ENCODE measurements at places on chromosomes 4 and X.

DNA sequence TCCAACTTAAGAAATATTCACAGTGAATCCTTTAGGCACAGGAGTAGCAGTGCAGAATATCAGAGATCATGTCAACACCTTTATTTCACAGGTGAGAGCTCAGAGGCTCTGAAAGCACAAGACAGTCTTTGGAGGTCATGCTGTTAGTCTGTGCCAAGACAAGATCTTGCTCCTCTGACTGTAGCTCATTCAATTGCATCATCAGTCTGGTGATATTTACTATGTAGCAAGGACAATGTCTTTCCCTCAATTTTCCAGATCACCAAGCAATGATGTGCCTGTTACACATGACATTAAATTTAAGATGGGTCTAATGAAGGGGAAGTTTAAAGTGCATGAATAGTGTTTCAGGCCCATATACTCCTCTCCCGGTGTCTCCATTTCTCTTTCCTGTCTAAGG lies 277.5 kb downstream of the IL15 start:
- no peak for DNase-seq

DNA sequence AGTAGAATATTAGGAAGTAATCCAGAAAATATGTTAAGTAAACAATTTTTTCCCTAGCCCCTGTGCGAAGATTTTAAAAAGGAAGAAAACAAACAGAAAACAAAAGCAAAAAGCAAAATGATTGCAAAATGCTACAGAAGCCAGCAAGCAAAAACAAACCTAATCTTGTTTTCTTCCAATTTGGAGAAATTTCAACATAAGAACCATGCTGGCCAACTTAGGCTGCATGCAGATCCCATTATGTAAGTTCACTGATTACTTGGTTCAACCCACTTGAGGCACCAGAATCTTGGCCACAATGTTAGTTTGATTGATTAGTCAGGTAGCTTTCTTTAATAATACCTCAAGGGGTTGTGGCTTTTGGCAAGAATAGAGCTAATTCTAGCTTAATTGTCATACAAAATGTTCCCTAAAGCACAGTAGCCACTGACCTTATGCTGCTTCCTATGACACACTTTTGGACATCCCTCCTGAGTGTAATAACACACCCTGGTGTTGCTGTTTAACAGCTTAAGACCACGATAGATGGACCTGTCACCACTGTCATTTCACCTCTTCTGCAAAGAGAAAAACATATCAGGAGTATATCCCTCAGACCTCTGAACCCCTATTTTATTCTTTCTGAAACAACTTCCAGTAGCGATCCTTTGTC lies 2342.1 kb downstream of the PCDH7 start:
- DNase-seq: no peak

DNA sequence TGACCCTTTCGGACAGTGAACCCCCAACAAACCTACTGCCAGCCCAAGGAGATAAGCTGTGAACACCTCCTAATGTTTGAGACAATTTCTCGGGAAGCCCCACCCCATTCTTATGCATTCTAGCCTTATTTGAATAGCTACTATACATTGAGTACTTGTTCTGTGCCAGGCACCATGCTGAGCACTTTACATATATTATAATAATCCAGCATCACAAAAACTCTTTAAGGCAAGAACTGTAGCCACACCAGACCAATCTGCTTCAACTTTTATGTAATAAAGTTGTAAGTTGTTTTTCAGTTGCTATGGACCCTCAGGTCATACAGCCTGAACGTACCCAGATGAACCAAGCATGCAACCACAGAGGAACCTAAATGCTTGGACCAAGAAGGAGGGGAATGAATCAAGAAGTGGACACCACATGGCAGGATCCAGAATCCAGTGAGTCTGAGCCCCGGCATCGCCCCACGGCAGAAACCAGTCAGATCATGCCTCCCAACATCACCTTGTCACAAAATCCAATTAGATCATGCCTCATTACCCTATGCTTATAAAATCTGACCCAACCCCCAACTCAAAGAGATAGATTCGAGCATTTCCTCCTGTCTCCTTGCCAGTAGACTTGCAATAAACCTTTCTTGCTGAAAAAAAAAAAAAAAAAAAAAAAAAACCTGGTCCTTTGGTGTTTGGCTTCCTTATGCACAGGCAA lies 225.0 kb downstream of the QDPR start:
- no peak for DNase-seq

DNA sequence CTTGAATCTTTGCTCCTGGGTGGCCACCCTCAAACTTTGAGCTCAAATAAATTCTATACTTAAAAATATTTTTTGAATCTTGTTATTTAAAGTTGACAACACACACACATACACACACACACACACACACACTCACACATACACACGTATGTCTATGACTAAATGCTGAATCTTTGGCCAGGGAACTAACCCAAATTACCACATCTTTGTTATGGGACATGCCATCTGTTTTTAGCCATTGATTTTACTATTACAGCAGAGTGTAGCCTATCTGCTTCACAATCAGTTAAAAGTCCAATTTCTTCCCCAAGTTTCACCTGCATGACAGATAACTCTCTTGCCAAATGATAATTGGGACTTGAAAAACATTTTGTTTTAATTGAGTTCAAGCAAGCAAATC lies 45.0 kb upstream of the USP46 start:
- no peak for DNase-seq

- DNase-seq: no peak
Measured at GRCh38 chr4:188989371-188989770, 850.1 kb downstream of the TRIML1 start.

DNA sequence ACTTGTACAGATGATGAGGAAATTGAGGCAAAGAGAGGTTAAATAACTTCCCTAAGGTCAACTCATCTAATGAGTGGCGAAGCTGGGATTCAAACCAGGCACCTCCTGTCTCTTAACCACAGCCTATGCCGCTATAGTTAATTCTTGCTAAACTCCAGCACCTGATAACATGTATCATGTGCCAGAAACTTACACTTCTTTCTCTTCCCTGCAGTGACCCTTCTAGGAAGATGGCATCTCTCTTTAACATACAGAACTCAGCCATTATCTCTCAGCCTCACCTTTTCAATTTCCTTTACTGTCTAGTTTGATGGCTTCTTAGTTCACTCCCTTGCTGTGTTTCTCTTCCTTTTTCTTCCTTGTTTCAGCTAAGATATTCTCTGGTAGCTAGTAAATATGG lies 2.5 kb downstream of the VBP1 start:
- DNase-seq: no peak

DNA sequence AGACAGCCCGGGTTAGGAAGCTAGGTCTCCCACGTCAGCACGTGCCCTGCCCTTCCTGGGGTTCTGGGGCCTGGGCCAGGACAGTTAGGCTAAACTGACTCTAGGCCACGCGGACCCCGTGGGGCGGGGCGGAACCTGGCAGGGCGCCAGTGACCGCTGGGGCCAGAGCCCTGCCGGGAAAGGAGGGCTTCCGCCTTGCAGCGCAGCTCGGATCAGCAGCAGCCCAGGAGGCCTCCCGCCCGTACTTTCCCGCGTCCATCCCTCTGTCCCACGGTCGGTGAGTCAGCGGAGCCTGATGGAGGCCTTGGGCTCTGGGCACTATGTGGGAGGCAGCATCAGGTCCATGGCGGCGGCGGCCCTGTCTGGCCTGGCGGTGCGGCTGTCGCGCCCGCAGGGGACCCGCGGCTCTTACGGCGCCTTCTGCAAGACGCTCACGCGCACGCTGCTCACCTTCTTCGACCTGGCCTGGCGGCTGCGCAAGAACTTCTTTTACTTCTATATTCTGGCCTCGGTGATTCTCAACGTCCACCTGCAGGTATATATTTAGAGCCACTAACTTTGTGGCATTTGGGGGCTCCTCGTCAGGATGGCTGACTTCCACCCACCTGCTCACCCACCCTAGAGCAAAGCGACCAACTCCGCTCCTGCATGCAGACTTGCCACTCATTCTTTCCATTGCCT lies at the start of gene SMIM10:
Gene SMIM10, plus strand, starts transcription at position 191 of the 681 bp plus-strand sequence. Its CDS starts 105 bp downstream, at position 296.
- no peak for DNase-seq

DNA sequence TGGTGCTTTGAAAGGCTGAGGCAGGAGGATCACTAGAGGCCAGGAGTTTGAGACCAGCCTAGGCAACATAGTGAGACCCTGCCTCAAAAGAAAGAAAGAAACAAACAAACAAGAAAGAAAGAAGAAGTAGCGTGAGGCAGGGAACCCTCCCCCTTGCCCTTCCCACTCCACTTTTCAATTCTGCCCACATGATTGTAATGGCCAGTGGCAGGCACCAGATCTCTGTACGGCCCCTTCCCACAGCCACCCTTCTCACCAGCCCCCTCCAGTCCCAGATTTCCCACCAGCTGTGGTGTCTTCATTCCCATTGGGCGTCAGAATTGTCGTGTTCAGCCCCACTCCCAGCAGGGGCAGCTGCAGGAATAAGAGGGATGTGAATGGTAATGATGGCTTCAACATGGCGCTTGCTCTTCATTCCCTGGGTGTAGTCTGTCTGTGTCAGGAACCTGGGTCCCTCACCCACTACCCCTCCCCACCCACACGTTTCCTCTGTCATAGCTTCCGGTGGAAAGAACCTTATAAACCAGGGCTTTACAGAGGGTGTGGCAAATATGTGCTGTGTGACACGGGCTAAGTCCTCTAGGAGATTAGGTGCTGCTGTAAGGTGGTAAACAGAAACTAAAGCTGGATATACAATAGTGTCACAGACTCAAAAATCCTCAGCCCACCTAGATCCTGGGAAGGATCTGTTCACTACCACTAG lies at the start of gene IL2RG:
Gene IL2RG, minus strand, starts transcription at position 437 of the 703 bp plus-strand sequence. Its CDS starts 38 bp downstream, at position 399.
- no peak for DNase-seq

GRCh38 chr4:2842687-2843262 lies 869 bp upstream of the ADD1 start:
- DNase-seq: no peak

GRCh38 chr4:186827534-186827897 lies 103.9 kb upstream of the FAT1 start:
- DNase-seq: no peak

GRCh38 chrX:44025555-44025954 lies 52.4 kb upstream of the NDP start:
- no peak for DNase-seq

GRCh38 chr4:5757091-5757490 lies 46.1 kb downstream of the EVC start:
- DNase-seq: no peak

DNA sequence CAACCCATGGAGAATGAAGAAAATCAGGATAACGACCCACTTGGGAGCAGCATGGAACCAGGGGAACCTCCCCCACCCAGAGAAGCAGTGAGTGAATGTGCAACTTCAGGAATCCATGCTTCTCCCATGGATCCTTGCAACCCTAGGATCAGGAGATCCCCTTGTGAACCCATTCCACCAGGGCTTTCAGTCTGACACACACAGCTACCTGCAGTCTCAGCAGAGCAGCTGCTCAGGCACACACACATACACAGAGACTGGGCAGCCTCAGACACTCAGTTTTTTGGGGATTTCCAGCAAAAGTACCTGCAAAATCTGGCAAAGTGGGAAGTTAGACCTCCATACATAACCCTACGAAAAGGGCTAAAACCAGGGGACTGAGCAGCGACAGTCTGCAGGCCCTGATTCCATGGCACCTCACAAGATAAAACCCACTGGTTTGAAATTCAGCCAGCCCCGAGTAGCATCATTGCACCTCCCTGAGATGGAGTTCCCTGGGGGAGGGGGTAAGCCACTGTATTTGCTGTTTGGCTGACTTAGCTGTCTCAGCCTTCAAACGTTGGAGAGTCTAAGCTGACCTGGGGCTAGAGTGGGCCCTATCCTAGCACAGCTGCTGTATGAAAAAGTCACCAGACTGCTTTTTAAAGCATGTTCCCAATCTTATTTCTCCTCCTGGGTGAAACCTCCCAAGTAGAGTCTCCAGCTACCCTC lies 737.5 kb upstream of the NDST4 start:
- DNase-seq: no peak

DNA sequence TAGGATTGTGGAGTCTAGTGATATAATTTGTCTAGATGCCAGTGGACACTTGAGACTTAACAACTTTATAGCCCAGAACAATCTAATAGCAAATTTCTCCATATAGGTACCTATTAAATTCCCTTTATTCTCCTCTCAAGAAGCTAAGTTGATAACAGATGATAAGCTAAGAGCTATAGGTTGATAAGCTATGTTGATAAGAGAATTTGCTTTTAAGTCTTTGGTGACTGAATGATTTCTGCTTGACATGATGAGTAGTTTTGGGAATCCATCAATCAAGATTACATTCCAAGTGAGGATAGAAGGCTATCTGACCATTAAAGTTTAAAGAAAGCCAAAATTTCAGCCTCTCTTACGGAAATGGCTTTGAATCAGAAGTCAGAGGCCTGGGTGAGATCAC lies 131.6 kb downstream of the EMCN start:
- DNase-seq: no peak

DNA sequence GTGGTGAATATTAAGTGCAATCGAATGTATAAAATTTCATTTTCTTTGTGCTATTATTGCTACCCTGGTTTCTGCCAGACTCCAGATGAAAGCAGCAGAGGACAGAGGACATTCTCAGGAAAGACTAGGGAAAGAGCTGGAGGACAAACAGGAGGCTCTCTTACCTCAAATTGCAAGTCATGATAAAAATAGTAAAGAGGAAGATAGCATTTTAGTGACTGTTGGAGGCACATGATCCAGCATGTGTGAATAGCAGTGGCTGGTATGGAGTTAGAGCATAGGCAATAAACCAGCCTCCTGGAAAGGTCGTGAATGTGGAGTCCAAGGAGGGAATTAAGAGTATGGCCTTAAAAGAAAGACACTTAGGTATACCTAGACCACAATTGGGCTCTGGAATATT lies 1040.0 kb downstream of the STPG2 start:
- DNase-seq: no peak

GRCh38 chr4:109302361-109303139 lies at the start of gene COL25A1:
Gene COL25A1, minus strand, starts transcription at chr4:109302658.
- DNase-seq: no peak

Data from HCT116 (cell line).